ENCODE measurements at places on chromosomes 6 and 20.

DNA sequence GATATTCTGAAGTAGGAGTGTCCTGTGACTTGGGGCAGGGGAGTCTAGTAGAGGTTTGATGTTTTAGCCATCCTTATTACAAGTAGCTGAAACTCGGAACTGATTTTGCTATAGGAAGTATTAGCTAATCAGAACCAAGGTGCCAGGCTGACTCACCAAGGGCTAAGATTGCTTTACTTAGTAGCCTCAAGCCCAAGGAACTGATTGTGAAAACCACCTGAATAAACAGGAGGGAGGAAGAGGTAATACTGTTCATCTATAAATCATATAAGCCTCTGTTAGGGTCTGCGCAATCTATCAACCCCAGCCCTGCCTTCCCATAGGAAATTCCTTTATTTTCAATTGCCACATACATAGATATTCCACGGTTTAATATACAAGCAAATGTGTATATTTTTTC, 54.4 kb downstream of the GNAS start:
- no peak for DNase-seq

DNA sequence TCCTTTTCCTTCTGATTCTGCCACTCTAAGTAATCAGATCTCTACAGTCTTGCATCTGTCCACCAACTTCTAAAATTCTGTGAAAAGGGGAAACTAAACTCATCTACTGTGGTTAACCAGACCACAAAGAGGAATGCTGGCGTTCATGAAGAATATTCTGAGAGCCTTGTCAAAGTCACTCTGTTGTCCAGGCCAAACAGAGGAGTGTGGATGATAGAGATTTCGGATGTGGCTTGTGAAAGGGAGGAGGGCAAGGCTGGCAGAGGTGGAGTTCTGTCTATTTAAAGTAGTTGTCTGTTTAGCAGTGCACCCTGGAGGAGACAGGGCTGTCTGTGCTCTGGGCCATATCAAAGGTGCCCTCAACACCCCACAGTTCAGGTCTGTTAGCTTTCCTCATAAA, 33.9 kb downstream of the CCN2 start:
- no peak for DNase-seq

DNA sequence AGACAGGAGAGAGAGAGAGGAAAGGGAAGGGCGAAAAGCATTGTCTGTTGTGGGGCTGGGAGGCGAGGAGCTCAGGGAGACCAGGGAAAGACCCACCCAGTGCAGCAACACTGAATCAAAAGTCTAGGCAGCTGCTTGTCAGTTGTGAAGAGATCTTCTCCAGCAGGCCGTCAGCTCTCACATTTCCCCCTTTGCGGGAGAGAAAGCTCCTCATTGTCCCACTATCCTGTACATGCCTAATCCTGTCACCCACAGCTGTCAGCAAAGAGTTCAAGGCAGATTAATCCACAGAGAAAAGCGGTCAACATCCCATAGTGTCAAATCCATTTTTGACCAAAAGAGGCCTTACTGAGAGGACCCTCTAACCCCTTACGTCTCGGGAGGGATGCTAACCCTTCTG, 27.3 kb downstream of the RNF182 start:
- DNase-seq, result no peak

- DNase-seq, result peak; percentile 47
Measured at GRCh38 chr6:26033085-26033940, 53.9 kb upstream of the HFE start.

DNA sequence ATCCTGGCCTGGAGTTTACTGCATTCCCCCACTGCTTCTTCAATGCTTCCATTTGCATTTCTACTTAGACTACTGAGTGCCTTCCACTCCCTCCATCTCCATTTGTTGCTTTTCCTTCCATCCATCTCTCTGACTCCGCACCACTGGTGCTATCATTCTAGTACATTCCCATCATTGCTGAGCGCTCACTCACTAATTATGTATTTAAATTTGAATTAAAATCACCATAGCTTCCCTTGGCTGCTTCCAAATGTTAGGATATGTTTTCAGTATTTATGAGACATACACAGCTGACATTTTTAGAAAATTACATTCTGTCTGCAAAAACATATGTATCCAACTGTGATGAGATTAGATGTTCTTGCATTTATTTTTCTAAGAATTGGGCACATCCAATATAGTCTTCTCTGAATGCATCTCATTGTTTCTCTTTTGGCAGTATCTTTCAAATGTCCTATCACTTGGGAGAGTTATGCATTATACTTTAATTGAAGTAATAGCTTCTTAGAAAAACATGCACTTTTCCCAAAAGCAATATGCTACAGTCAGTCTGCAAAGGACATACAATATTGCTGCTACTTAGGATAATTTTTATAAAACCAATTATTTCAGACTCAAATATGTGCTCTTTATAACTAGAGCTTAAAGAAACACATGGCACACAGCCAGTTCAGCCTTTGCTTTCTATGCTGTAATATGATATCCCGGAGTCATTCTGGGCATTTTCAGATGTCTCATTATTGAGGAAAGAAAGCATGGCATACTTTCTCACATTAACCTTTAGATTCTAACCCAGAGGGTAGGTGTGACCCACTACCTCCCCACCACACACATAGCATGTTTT, 12.1 kb upstream of the COL21A1 start:
- DNase-seq, result no peak

DNA sequence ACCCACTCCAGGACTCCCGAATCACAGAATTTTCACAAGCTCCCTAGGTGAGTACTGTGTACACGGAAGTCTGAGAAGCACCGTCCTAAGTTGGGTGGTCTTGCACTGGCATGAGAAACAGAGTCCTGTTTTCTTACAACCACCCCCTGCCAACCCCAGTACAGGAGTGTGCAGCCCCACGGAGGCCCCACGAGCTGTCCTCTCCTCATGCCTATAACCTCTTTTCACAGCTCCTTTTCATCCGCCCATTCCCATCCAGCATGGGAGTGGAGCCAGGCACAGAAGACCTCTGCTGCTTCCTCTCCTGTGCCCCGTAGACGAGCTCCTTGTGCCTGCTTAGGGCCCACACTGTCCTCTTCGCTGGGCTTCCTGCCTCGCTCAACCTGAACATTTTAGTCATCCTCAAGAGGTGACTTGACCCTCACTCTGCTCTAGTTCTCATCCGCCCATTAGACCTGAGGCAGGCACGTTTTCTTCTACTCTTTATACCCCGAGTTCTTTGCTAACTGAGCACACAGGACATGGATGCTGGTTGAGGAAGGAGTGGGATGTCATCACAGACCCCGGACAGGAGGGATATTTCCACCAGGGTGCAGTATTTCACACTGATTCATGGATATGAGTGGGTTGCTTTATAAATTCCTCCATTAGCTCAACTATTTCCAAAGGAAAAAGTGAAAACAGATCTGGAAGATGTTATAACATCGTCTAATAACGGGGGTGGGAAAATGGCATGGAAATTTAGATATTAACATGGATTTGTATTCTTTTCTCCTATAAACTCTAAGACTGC, 160.5 kb downstream of the TTLL2 start:
- no peak for DNase-seq

DNA sequence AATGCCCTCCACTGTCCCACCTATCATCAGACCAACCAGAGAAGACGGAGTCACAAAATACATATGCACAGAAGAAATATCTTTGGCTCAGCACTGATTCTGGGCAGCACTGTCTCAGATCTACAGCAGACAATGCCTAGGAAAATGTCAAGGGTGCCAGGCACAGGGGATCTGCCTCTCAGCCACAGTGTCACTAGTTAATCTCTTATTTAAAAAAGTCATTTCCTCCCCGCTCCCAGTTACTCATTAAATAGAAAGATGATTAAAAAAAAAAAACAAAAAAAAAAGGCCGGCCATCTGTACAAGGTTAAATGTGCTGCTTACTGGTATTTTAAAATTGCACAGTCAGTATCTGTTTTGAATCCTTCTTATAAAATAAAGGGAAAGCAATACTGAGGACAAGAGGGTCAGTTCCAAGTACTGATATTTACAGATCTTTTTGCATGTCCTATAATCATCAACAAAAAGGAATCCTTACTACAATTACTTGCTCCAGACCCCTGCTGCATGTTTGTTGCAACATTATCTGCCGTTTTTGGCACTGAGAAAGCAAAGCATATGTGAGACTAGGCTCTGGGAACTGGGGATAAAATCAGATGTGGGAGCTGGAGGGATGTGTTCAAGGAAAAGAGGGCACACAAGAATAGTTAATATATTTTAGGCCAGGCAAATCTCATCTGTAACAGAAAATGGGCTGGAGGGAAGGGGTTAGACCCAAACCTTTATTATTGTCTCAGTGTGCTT, 299.3 kb downstream of the KIF16B start:
- DNase-seq, result no peak

- no peak for DNase-seq
Measured at GRCh38 chr6:166624275-166624674, 2.8 kb downstream of the RPS6KA2 start.

- no peak for DNase-seq
Measured at GRCh38 chr20:60837173-60837770, 414.8 kb upstream of the CDH4 start.

DNA sequence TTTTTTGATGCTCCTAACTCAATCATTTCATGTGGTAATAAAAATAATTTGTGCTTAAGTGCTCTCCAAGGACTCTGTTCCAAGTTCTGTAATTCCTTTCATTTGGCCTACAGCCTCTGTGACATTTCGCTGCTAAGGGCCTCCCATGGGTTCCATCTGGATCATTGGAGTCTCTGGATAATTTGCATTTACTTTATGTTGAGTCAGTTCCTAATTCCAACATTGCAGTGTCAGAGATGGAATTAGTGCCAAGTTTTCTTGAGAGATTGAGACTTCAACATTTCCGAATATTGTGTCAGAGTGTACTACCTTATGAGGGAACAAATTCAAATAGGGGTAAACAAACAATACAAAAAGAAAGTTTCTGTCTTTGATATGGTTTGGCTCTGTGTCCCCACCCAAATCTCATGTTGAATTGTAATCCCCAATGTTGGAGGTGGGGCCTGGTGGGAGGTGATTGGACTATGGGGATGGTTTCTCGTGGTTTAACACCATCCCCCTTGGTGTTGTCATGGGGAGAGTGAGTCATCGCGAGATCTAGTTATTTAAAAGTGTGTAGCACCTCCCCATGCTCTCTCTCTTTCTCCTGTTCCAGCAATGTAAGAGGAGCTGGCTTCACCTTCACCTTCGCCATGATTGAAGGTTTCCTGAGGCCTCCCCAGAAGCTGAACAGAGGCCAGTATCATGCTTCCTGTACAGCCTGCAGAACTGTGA, 244.1 kb upstream of the TBX18 start:
- DNase-seq, result no peak

DNA sequence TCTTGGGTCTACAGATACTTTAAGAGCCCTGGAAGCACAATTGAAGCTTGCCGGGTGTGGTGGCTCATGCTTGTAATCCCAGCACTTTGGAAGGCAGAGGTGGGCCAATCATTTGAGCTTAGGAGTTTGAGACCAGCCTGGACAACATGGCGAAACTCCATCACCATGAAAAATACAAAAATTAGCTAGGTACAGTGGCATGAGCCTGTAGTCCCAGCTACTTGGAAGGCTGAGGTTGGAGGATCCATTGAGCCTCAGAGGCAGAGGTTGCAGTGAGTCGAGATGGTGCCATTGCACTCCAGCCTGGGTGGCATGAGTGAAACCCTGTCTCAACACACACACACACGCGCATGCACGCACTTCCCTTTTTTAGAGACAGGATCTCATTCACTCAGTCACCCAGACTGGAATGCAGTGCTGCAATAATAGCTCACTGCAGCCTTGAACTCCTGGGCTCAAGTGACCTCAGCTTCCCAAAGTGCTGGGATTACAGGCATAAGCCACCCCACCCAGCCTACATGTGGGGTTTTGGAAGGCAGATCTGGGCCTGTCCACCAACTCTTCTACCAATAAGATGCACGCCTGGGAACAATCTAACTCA, 182.5 kb upstream of the JARID2 start:
- no peak for DNase-seq

DNA sequence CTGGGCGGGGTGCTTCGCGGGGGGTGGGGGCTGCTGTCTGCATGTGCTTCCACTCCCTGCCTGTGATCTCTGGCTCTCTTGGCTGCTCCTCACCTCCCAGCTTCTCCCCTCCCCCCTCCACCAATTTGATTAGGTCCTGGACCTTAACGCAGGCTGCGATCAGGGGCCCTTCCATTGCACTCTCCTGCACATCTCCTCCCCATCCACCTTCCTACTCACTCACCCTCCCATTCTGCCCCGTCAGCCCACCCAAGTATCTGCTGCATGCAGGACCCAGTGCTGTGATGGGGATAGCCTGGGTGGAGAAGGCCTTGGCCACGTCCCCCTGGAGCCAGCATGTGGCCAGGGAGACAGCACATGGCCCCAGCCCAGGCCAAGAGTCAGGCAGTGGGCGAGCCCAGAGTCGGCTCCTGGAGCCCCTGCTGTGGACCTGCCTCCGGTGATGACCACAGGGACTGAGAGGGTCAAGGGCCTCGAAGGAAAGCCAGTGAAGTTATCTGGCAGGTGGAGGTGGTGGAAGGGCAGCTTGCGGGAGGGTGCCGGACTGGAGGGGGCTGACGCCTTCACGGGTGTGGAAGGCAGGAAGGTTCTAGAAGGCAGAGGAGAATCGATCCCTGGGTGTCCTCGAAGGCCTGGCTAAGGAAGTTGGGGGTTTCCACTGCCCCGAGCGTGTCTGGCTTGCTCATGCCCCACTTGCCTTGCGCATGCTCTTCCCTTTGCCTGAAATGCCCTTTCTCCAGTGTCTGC, 40.7 kb downstream of the SRC start:
- DNase-seq, result no peak
